ENCODE measurements at places on chromosomes 16 and 17.

DNA sequence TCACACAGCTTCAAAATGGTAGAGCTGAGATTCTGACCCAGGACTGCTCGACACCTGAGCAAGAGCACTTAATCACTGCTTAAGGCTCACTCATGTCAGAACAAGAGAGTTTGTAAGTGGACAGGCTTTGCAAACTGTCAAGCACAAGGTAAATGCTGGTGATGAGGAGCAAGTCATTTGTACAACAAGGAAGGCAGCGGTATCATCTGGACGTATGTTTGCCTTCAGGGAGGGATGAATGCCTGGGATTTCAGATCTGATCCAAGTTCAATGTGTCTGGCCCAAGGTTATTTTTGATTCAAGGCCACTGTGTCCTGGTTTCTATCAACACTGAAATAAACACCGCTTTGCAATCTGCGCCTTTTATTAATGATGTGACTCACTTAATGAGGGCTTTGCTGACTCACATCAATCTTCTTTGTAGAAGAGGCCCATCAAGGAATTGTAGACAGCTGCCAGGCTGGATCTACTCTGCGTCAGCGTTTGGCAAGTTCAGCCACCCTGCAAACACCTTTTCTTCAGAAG lies 174.4 kb upstream of the HS3ST3A1 start:
- DNase-seq: no peak

- no peak for DNase-seq
Measured at GRCh38 chr17:40720899-40721298, 17.3 kb upstream of the KRT24 start.

DNA sequence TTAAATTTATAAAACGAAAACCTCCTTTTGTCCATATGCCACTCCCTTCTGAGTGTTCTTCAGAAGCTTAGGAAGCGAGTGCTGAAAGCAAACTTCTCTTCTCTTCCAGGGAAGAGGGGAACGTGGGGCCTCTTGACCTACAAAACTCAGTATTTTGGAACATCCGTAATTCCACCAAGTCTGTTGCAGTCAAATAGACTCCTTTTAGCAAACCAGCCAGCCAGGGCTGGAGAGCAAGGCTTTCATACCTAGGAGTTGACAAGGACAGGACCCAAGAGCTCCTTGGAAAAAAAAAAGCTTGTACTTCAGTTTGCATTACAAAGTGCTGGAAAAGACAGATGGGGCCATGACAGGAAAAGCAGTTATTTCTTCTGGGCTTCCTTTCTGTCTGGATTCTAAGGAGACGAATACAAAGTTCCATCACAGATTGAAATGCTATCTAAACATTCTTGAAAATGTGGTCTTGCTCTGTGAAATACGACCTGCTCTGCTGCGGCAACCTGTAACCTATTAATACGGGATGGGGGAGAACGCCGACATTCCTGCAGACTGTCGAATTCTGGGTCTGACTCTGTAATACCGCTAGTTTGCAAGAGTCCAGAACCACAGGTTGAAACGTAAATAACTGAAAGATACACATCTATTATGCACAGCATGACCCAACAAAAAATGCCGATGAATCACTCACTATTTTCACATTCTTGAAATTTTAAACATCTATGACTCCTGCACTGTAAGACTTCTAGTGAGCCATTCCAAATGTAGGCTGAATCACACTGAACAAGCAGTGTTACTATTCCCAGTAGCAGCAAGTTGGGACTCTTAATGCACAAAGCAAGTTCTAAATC lies 20.6 kb downstream of the VPS53 start:
- DNase-seq: no peak

DNA sequence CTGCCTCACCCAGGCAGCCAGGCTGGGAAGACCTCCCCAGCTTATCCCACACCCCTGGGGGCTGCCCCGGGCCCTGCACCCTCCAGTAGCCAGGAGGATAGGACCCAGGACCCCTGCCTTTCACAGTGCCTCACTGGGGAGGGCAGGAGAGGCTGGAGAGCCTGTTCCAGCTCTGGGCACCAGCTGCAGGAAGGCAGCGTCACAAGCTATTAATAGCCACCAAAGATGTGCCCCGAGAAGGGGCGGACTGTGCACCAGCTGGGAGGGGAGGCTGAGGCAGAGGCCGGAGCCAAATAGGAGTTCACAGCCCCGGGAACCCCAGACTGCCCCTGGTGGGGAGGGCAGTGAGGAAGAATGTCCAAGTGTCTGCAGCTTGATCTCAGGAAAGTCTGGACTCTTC lies 8.8 kb downstream of the SBK1 start:
- no peak for DNase-seq

DNA sequence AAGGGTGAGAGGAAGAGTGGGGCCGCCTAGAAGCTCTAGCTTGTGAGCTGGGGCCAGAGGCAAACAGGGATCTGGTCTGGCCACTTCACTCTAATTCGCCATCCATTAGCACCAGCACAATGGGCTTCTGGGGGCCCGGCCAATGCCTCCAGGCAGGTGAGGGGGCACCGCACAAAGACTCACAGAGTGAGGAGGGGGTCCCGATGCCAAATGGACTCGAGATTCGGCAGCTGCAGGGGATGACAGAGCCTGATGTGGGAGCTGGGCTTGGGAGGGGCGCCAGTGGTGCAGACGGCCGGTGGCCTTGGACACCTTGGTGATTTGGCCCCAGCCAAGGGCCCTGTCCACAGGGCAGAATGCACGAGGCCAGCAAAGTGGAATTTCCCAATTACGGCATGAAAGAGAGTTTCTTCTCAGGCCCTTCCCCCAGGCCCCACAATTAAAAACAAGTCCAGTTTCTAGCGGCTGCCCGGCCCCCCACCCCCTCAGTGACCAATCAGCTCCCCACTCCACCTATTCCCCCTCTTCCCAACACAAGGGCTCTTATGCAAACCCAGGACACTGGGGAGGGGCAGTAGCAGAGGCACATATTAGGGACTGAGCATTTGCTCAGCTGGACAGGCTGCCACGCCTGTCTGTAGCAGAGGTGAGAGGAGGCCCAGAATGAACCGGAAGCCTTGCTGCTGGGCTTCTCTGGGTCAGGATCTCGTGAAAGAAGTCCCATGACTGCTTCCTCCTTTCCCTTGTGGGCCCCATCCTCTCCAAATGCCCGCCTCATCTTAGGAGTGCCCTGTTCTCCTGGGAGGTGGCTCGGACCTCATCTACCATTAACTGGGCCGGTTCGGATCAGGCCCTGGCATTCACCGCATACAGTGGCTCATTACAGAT lies 39.4 kb upstream of the MTSS2 start:
- no peak for DNase-seq

- DNase-seq: no peak
Measured at GRCh38 chr17:49944273-49944870, 24.6 kb upstream of the DLX4 start.

DNA sequence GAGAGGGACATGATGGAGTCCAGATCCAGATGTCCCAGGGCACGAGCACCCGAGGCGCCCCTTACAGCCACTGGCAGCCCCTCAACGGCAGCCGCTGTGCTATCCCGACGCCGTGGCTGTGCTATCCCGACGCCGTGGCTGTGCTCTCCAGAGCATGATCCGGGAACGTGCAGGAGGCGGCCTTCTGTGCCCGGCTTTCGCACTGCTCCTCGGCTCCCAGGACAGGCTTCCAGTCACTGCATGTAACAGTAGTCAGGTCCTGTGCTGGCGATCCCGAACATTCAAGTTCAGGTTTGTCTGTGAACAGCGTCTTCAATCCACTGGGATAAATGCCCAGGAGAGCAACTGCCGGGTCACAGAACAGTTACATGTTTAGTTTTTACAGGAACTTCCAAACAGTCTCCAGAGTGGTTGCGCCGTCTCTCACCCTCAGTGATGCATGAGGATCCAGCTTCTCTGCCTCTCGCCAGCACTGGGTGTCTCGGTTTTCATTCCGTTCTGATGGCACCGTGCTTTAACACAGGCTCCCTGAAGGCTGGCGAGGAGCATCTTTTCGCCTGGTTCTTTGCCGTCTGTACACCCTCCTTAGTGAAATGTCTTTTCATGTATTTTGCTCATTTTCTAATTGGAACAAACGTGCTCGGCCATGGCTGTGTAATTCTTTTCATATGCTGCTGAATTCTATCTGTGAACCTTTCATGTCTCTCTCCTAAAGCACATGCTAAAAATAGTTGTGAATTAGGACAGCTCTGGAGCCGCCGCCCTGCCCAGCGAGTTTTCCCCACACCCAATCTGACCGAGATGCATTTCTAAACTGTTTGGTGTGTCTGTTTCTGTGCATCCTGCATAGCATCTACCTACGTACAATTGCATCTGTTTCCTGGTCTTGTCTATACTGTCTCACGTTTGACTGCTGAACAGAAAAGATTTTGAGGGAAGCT lies 72.6 kb upstream of the METRNL start:
- DNase-seq: no peak

DNA sequence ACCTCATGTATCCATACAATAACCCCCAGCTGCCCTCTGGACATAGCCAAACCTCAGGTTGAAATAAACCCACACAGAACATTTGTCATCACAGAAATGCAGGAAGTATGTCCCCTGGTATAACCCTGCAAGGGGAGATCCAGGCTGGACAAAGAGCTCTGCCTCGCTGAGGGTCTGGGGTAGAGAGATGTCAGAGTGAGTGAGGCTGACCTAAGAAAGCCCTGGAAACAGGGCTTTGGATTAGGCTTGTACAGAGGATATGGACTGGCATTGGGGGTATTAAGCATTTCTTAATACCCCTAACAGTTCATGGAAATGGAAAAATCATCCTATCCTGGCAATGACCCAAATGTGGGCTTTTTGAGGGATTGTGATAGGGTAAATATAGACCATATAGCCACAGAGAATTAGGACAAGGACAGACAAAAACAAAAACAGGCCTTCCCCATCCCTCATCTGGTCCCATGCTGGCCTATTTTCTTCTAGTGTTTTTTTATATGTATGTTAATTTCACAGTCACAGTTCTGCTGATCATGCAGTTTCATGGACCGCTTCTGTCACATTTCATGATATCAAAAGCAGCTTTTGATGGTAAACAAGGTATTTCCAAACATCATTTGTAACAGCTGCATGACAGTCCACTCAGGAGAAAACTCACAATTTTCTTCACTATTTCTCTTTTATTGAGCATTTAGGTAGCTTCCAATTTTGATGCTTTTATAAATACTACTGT lies 26.1 kb downstream of the PLXDC1 start:
- DNase-seq: no peak

DNA sequence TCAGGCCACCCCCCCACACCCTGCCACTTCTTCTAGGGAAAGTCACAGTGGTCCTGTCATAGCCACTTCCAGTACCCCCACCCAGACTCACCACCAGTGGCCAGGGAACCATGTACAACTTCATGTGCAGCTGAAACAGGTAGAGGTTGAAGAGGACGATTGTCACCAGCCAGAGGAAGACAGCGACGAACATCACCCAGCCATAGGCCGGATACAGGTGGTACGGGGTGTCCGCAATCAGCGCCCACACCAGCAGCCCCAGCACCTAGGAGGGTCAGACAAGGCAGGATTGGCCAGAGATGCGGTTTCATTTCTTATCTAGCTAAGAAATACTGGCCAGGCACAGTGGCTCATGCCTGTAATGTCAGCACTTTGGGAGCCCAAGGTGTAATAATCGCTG lies 16.7 kb downstream of the ARL2BP start:
- DNase-seq: no peak

GRCh38 chr16:28167730-28168129 lies 44.0 kb downstream of the XPO6 start:
- no peak for DNase-seq

- DNase-seq: no peak
Measured at GRCh38 chr17:75475144-75475835, 18.9 kb downstream of the TMEM94 start.

GRCh38 chr16:18983565-18984434 lies at the start of gene TMC7:
Gene TMC7, plus strand, starts transcription at chr16:18983934. Its CDS starts 130 bp downstream, at chr16:18984064.
- no peak for DNase-seq

DNA sequence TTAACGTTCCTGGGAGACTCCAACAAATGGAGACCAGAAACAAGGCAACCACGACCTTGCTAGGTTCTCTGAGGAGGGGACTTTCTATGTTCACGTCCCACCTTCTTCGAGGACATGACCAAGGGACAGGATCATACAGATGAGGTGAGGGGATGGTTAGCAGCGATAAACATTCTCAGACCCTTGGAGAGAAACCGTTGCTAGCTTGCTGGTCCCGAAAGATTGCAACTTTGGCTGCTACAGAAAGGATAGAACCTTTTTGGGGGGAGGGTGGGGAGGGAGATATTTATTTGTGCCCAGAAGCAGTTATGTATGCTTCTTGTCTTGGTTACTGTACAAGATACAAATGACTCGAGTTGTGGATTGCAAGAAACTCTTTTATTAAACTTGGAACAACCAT lies 35.3 kb upstream of the KCNJ2 start:
- no peak for DNase-seq

GRCh38 chr17:35731917-35732805 lies 722 bp downstream of the RASL10B start:
- no peak for DNase-seq

- DNase-seq: no peak
Measured at GRCh38 chr16:85245307-85246172, 133.3 kb upstream of the CIBAR2 start.

DNA sequence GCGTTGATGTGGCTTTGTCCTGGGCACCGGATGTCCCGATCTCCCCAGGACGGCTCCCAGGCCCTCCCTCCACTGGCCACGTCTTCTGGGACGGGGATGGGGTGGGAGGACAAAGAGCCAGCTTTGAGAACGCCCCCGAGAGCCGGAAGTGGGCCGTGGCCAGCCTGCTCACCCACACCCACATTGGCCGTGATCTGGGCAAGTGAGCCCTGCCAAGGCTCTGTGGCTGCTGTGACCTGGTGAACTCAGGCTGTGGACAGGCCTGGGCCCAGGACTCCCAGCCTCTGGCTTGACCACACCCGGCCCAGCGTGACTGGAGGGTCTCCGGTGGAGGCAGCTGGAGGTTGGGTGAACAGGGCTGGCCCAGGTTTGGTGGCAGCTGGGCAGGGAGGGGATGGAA lies 3.3 kb downstream of the CDH15 start:
- DNase-seq: no peak

- DNase-seq: no peak
Measured at GRCh38 chr17:7856011-7856810, 1.1 kb downstream of the NAA38 start.

DNA sequence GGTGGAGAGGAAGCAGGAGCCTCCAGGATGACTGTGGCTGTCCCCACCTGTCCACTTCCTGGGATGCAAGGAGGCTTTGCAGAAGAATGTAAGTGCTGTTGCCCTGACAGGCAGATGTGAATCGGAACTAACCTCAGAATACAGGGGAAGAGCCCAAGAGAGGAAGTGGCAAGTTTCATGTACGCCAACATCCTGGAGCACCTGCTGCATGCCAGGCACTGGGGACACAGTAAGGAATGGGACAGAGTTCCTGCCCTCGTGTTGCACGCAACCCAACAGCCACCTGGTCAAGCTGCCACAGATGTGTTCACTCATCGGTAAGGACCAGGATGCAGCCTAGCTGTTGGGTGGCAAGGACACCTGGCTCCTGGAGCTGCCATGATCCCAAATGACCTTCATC lies 98.6 kb upstream of the RPL38 start:
- DNase-seq: no peak

DNA sequence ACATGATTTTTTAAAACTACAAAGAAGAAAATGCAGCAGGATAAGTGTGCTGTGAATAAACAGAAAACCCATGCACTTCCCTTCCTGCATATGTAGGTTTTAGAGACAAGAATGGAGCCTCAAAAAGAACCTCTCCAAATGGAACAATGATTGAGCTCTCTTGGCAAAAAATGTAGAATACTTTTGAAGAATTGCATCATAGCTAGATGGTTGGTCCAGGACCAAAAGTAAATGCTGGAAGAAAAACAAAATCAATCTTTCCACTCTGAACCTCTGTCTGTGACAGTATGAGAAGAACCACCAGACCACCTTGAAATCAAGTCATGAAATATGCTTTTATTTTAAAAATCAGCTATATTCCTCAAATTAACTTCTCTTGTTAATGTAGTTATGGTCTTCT lies 17.5 kb downstream of the HELZ start:
- no peak for DNase-seq
